ENCODE measurements at places on chromosomes 11 and 22.

GRCh38 chr11:69808667-69809086 lies 10.5 kb downstream of the FGF3 start:
- DNase-seq, result no peak

GRCh38 chr11:26048271-26048670 lies 283.7 kb upstream of the ANO3 start:
- DNase-seq, result no peak

DNA sequence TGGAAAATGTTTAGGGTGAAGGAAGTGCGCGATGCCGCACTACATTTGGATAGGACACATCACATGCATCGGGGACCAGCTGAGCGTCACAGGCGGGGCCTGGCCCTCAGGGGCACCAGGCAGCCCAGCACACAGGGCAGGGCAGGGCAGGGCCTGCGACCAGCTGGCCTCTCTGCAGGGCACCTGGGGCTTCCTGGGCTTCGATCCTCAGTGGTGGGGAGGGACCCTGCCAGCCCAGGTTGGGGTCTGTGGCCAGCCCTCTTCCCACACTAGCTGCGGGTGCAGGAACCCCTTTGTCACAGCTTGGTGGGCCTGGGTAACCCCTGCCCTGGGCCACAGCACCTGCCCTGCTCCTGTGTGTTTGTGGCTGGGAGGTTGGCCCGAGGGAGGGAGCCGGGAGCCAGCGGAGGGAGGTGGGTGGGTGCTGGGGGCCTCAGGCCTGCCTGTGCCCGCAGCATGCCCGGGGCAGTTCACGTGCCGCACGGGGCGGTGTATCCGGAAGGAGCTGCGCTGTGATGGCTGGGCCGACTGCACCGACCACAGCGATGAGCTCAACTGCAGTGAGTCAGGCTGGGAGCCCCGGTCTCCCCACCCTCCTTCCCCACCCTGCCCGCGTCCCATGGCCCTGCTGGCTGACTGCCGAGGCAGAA lies 37.9 kb downstream of the ST14 start:
- no peak for DNase-seq

DNA sequence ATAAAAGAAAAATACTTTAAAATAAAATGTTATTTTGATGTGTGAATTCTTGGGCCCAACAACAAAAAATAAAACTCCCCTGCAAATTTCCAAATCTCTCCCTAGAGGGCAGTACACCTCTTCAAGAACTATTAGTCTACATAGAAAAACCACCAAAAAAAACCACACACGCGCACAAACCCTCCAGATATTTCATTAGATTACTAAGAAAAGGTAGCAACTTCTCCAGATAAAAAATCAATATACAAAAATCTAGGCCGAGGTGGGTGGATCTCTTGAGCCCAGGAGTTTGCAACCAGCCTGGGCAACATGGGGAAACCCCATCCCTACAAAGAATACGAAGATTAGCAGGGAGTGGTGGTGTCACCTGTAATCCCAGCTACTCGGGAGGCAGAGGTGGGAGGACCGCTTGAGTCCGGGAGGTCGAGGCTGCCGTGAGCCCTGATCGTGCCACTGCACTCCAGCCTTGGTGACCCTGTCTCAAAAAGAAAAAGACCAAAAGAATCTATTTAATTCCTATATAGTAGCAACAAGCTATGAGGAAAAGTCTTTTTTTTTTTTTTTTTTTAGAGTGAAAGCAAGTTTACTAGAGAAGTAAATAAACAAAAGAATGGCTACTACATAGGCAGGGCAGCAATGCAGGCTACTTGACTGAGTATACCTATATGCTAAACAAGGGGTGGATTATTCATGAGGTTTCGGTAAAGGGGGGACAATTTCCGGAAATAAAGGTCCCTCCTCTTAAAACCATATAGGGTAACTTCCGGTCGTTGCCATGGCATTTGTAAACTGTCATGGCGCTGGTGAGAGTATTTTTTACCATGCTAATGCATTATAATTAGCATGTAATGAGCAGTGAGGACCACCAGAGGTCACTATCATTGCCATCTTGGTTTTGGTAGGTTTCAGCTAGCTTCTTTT lies 13.1 kb downstream of the B3GNT6 start:
- peak; percentile 69 for DNase-seq

DNA sequence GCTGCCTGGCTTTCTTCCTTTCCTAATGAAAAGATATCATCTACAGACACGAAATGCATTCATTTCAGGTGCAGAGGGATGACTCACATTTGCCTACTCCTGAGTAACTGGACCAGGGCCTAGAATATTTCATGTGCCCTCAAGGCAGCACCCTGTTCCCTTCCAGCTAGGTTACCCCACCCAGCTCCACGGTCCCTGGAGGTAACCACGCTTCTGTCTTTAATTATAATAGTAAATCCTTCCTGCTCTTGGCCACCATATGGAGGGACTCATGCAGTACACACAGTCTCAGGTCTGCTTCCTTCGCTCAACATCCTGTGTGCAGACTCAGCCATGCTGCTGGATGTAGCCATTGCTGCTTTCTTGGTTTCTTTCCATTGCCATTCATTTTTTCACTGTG lies 22.3 kb downstream of the DHCR7 start:
- no peak for DNase-seq

DNA sequence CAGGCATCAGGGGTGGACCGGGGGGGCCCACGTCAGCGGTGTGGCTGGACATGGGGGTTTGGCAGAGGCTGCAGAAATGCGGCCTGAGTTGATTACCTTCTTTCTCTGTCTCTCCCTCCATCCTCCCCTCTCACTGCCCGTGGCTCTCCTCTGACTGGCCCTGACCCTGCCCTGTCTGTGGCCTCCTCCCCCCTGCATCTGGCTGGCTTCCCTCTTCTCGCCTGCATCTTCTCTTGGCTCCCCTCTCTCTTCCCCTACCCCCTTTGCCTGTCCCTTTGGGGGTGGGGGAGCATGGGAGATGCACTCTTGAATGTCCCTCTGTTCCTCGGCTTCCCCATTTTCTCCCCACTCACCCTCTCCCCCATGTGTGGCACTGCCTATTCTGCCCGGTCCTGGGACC lies 23.9 kb upstream of the TAB1 start:
- no peak for DNase-seq

DNA sequence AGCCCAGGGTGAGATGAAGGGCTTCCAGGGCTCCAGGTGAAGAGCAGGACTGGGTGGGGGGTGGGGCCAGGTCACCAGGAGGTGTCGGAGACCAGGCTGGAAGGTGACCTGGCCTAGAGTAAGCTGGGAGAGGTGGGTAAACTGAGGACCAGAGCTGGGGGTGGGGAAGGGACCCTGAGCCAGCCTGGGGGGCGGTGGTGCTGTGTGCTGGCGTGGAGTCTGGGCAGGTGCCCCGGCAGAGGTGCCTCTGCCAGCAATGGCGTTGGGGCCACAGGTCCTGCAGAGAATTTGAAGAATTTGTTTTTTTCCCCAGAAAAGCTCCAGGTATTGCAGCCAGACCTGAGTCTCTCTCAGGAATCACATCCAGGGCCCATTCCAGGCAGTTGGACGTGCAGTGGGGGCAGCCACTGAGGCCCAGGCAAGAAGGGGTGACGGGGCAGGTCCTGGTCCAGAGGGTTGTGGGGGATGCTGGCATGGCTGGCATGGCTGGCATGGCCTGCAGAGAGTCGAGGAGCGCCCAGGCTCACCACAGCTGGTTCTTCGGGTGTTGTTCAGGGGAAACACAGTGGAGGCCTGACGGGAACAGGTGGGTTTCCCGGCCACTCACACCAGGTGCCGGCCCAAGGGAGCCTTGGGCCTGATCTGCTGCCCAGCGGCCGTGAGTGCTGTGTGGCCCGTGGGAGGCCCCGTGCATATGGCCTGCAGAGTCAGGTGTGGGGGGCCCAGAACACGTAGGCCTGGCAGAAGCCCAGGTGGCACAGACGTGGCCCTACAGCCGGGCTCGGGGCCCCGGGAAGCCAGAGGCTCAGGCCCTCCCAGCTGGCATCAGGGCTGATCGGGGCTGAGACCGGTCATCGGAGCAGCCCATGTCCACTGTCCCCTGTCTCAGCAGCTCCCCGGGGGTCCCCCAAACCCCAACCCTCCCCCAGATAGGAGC lies 6.4 kb upstream of the MUC6 start:
- DNase-seq, result no peak

GRCh38 chr22:36928196-36928595 lies 14.8 kb downstream of the CSF2RB start:
- no peak for DNase-seq

DNA sequence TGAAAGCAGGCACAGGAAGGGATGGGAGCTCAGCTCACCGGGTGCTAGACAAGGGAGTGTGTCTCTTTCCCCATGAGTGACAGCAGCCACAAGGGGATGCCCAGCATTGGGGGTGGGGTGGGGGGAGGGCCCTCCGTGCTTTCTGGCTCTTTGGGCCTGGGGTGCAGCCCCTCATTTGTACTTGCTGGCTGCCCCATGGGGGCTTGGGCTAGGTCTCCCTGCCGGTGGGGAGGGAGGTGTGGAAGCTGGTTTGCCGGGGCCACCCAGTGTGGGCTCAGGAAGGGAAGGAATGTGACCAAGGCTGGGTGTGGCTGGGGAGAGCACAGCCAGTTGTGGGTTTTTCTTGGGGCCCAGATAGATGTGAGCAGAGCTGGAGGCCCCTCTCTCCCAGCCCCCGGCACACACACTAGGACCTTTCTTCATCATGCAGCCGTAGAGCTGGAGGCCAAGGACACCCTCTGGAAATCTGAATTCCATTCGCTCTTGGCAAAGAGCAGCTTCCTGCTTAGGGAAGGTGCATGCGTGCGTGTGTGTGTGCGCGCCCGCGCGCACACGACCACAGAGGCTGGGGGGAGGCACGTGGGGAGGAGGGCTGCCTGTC lies 25.8 kb downstream of the KCNQ1OT1 start:
- no peak for DNase-seq

GRCh38 chr22:36279219-36279666 lies 26.3 kb downstream of the APOL1 start:
- DNase-seq, result no peak

DNA sequence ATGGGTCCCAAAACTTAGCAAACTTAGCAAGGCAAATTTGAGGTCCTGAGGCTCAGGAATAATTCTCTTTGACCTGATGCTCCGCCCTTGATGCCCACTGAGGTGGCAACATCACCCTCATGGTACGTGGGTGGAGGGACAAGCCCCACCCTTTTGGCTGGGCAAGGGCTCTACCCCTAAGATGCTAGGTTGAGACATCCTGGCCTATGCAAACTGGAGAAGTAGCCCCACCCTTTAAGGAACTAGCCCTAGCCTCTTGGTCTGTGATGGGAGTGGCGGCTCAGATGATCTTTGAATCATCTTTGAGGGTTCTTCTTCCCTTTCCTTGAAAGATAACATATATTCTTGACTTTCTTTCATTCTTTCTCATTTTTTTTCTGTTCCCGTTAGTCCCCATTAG lies 32.9 kb downstream of the CABIN1 start:
- DNase-seq, result no peak

- DNase-seq, result no peak
These were observed 189.0 kb downstream of the DDX10 start for GRCh38 chr11:108853864-108854263.

DNA sequence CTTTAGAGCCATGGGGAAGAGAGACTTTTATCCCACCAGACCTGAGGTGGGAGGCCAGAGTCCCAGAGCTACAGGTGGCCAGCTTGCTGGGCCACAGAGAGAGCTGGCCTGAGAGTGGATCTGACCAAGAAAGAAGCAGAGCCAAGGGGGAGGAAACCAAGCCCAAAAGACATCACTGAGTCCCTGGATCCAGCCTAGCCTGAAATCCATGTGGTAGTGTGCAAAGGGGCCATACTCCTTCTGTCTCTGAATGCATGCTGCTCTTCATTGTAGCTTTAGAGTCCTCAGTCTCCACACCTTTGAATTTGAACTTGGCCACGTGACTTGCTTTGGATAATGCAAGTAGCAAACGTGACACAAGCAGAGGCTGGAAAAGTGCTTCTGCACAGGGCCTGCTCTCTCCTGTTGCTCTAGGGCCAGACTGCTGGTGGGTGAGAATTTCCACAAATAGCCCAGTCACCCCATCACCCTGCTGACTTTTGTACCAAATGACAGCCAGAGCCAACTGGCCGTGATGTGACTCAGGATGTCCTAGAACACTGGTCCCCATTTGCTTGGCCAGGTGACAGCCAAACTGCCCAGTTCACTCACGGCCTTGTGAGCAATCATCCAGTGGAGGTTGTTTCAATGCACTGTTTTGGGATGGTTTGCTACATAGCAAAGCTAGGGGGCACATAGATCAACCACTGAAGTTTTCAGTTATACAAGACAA lies 93.6 kb downstream of the DHCR7 start:
- DNase-seq, result no peak

DNA sequence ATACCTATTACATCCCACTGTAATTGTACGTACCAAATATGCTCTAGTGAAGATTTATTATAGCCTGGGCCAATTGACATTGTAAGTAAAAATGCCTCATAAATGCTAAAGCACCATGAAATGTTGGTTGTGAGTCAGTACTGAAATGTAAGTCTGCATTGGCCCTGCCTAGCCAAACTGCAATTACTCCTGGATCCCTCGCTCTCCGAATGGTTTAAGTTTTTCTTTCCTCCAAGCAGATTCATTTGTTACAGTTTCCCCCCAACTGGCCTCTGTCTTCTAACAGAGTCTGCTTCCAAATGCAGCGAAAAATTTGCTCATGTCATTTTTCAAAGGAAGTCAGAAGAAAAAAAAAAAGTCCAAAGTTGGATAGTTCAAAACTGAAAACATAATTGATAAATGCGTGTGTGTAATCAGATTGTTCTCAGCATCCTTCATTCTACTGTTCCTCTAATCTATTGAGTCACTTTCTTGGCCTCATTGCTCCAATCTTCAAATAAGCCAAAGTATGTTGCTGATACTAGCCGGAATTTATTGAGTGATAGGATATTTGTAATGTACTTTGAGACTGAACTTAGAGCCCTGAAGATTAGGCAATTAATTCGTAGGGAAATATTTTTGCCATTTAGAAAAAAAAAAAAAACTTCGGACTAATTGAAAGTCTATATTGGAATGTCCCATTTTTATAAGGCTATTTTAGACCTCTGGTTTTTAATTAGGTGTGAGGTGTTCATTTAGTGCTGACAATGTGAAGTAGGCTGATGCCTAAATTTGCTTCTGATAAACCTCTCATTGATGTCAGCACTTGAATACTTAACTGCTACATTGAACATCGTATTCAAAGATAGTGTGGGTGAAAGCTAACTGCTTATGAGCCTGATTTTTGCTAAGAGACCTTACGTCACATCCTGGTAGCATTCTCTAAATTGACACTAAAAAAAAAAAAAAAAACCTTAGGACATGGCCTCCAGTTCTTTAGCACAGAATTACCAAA lies 93.4 kb downstream of the WT1 start:
- DNase-seq, result no peak

- no peak for DNase-seq
These were observed 40.4 kb downstream of the SHISAL1 start for GRCh38 chr22:44272401-44272771.

DNA sequence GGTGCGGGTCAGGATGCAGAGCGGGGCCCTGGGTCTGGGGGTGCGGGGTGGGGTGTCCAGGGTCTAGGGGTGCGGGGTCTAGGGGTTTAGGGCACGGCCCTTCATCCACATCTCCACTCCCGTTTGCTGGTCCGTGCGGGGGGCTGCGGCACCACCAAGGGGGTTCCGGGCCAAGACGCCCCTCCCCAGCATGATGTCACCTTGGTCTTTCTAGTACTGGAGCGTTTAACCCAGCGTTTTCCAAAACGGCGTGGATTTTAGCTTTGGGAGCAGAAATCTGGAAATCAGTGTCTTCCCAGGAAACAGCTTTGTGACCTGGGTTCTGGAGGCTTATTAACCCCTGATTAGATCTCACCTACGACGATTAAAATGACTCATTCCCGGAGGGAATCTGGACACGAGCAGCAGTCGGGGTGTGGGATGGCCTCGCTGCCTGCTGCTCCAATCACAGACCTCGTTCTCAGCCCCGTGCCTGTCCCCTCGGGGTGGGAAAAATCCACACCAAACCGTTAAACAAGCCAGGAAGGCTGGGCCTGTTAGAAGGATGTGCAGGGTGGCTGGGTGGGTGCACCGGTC lies 759 bp downstream of the AP2A2 start:
- no peak for DNase-seq
